ENCODE measurements at places on chromosomes 2 and 18. TPM values are rescaled to one million over a fixed set of nuclear protein-coding genes. Genes with fewer than 3 reads are reported as not detected.

ARHGAP25 gene
- total RNA-seq = 37.7 TPM

MARCHF4 gene
- not detected for total RNA-seq

RNF125 gene
- total RNA-seq = 2.2 TPM

PAIP2B gene
- total RNA-seq = 6.9 TPM

MC5R gene
- not detected for total RNA-seq

GRCh38 chr2:16106619-16107018, 166.3 kb downstream of the MYCN start:
- DNase-seq = no peak

DNA sequence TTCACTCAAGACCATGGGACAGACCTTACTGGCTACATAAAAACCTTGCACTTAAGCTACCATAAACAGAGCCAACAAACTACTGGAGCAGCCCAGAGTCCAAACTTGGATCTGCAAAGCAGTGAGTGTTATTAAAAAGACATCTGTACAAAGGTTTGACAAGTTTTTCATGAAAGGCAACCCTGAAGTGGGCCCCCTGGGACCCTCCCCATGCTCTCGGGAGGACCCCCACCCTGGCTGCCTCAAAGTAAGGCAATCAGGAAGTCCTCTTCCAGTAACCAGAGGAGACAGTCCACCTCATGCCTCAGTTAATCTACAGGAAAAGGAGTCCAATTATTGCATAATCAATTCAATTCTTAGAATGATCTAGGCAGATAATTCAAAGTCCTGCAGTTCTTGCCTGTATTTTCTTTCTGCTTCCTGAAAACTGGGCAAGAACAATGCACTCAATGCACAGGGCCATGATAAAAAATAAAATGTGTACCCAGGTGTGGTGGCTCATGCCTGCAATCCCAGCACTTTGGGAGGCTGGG, 69.7 kb downstream of the TBC1D8 start:
- DNase-seq = no peak

DNA sequence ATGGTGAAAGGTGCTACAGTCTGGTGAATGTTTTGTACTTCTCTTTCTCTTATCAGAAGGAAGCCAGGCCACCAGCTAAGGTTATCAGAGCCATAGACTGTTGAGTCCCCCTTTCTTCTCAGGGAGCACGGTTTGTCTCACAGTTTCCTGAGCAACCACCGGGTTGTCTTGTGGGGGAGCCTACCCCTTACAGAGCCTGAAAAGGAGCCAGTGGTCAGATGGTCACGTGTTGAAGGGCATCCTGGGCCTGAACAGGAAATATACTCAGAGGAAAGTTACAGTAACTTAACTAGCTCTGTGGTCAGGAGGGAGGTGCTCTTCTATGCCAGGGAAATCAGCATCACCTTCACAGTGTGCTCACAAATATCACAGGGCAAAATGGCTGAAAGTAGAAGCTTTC, 11.6 kb downstream of the CD28 start:
- DNase-seq = peak; percentile 53

DNA sequence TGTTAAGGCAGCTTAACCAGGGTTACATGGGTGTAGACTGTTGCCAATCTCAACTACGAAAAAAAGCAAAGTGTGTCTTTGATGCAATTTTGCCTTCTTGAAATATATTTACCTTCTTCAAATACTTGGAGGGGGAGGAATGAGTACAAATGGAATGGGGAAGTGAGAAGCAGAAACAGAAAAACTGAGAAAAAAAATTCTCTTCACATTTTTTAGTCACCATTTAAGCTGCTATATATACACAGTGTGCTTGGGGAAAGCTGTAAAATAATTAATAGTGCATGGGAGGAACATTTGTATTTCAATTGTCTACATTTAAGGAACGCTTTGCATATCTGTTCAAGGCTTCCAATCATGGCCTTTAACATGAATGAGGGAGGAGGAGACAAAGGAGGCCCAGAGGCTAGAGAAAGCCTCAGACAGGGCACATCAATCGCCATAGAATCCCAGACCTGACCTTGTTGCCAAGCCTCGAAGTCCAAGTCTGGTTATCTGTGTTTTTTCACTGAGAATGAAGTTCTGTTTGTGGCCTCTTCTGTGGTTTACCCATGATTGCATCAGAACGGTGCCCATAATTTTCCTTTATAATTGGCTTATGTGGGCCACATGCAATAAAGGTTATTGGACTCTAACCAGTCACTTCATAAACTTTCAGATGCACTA, 158.6 kb downstream of the PIK3C3 start:
- DNase-seq = no peak

- no peak for DNase-seq
Observed at GRCh38 chr2:55107436-55107835, 57.2 kb upstream of the RTN4 start.

DNA sequence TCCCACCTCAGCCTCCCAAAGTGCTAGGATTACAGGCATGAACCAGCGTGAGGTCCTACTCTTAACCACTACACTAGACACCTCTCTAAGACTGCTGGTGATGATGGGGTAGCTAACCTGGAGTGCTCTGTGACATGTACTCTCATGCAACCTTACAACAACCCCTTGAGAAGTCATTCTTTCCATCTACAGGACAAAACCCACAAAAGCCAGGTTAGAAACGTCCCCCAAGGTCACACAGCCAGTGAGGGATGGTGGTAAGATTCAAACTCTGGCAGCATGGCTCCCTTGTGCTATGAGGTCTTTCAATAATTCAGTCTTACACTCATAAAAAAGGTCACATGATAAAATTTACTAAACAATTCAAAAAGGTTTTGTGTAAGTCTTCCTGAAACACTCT, 94.8 kb upstream of the SERTAD2 start:
- DNase-seq = peak; percentile 60

GRCh38 chr2:101030866-101031554, 28.9 kb downstream of the RPL31 start:
- DNase-seq = no peak

DNA sequence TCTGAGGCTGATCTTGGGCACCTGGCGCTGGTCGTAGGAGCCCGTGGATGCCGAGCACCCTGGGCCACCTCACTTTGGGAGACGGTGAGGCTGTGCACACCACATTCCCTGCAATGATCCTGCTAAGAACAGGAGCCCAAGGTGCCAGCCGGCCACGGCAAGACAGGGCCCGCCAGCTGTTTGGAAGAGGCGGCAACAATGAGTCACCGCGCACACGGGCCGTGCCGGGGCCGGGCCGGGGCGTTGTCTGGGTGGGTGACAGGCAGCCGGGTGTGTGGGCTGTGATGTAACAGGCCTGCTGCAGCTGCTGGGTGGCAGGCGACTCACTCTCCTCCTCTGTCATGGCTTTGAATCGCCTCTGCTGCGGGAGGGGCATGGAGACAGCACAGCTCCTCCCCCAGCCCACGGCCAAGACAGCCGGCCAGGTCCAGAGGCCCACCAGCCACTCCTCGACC, 49.7 kb upstream of the ODC1 start:
- no peak for DNase-seq

DNA sequence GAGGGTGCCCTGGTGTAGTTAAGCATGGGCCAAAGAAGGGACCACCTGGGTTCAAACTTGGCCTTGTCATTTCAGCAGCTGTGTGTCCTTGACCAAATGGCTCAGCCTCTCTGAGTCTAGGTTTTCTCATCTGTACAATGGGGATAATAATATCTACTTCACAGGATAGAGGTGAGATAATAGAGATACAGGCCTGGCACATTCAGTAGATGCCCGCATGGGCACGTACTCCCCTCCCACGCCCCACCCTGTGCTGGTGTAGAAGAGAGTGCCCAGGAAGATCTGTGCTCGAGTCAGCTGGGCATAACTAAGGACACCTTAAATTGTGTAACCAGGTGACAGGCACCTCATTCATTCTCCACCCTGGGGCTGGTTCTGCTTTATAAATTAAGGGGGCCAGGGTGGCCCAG, 8.4 kb upstream of the TMEM185B start:
- peak; percentile 23 for DNase-seq

GRCh38 chr2:138036522-138036921, 72.2 kb downstream of the HNMT start:
- DNase-seq = no peak

DNA sequence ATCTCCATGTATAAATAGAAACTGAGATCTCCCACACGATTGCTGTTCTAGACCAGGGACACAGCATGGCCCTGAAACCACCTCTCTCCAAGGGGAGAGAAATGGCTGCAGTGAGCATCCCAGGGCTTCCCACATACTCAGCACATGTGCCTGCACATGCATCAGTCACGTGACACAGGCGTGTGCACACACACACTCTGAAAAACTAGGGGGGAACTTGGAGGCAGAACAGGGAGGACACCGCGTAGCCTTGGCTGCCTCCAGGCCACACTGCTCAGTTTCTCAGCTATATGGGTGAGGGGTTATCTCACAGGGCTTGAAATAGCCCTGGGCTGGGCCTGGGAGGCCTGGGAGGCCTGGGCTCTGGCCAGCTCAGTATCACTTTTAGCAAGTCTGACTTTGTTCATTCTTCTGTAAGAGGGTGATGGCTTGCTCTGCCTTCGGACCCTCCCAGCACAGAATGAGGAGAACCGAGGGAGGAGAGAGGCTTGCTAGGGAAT, 66.9 kb downstream of the EMX1 start:
- DNase-seq = no peak
